GM23248 (cell line): ENCODE measurements at places on chromosomes 4 and X.
A peak's percentile ranks its signal among the peaks of the same experiment; 100 is the strongest.

DNA sequence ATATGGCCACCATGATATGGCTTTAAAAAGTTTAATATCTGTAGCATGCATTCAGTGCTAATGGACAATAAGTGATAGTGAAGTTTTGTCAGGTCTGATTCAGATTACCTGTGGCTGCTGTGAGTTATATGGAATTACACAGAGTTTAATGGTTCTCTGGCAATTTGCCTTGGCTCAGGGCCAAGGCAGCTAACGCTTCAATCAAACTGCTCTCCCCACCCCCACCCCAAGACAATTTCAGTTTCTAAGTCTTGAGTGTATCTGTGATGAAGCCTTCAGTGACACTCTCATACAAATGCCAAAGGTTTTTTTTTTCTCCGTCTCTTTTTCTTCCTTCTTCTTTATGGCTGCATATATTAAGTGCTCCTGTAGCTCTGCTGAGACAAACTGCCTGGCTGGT, 106.6 kb downstream of the SHROOM4 start:
- no peak for DNase-seq

- DNase-seq = peak; percentile 41
These were observed 71.8 kb downstream of the SUPT20HL2 start for GRCh38 chrX:24241822-24242648.

GRCh38 chrX:132716006-132716405, 227.2 kb upstream of the MBNL3 start:
- DNase-seq = peak; percentile 6

- peak; percentile 71 for DNase-seq
These were observed 71.5 kb downstream of the ANAPC4 start for GRCh38 chr4:25448379-25449109.

- peak; percentile 55 for DNase-seq
These were observed 13.7 kb downstream of the SEPTIN11 start for GRCh38 chr4:76963131-76963750.

DNA sequence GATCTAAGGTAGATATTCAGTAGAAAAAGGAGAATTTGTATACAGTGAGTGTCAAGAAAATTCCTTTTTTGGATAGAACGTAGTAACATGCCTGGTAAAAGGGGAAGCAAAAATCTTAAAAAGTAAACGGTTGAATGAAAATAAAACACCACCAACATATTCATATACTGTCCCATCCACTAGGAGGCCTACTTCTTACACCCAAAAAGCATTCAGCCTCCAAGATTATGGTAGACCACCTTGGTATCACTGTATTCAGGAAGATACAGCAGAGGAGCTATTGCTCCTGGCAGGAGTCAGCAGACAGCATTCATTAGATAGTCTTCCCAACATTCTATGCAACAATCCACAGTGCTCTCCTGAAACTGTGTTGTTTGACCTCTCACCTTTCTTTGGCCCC, 274.6 kb upstream of the MAGEB2 start:
- no peak for DNase-seq

DNA sequence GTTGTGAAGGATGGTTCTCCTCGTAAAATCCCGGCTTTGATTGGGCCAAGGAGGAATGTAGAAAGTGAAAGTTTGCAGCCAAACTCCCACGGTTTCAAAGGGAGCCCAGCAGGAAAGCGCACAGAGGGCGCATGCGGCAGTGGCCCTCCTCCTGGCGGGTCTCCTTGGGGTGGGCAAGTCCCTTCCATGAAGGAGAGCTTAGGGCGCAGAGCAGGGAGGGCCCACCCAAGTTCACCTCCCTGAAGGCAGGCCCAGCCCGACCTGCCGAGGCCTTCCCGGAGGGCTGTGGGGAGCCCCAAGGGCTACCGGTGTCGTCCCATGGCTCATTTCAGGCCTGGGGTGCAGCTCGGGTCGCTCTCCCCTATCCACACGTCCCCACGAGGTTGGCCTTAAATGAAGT, 2.0 kb downstream of the PDZD4 start:
- DNase-seq = no peak

GRCh38 chr4:6369924-6370645, 100.4 kb downstream of the WFS1 start:
- no peak for DNase-seq

- peak; percentile 22 for DNase-seq
These were observed 127.4 kb downstream of the FAM53A start for GRCh38 chr4:1556541-1557220.

- DNase-seq = peak; percentile 9
These were observed at the start of gene GYG2 for GRCh38 chrX:2828344-2828958. TSS of gene GYG2 (plus strand) at chrX:2828930. CDS start at chrX:2830189, 1,259 bp downstream.

- no peak for DNase-seq
These were observed 14.5 kb upstream of the CAPN6 start for GRCh38 chrX:111284631-111285293.

DNA sequence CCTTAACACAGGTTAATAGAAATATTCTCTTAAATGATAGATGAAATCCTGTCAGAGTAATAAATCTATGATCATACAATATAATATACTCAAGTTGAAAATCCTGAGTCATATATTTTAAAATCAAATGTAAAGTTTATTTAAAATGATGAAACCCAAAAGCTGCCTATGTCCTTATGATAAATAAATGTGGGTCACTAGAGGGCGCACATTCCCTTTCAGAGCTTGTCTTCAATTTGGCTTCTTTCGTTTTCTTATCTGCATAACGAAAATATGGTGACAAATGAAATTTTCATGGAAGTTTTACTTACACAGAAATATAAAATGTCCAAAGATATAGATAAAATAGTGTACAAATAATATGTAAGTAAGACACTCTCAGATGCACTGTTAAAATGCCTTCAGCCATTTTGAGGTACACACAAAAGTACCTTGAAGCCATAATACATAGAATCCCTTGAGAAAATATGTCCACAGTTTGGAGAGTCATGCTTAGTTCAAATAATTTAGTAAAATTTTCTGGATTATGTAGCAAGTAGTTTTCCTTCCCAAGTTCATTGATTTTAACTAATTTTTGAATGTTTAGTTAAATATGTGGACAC, 680.4 kb downstream of the DMD start:
- DNase-seq = peak; percentile 49

DNA sequence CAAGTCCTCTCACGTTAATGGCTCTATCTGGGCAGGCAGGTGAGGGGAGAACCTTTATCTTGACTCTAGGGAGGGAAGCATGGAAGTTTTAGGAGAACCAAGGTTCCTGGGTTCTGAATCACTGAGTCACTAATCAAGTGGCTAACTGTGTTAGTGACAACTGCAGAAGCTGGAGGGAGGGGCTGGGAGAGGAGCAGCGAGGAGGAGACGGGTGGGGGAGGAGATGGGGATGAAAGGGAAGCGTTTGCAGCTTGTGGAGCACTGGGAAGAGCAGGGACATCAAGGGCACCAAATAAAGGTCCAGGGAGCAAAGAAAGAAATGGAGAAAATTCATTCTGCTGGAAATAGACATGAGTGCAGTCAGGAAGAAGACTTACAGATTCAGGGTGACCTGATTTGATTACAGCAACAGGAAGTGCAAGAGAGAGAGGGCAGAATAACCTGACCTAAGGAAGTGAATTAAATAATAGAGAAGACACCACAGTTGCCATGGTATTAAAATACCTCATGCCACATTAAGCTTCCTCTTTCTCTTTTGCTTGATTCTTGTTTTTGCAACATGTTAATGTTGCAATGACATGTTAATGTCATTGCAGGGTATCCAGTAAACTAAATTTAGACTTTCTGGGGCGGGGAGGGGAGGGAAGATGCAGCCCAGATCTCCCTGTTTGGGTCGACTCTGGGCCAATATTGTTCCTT, 4.5 kb upstream of the SETD7 start:
- DNase-seq = no peak

DNA sequence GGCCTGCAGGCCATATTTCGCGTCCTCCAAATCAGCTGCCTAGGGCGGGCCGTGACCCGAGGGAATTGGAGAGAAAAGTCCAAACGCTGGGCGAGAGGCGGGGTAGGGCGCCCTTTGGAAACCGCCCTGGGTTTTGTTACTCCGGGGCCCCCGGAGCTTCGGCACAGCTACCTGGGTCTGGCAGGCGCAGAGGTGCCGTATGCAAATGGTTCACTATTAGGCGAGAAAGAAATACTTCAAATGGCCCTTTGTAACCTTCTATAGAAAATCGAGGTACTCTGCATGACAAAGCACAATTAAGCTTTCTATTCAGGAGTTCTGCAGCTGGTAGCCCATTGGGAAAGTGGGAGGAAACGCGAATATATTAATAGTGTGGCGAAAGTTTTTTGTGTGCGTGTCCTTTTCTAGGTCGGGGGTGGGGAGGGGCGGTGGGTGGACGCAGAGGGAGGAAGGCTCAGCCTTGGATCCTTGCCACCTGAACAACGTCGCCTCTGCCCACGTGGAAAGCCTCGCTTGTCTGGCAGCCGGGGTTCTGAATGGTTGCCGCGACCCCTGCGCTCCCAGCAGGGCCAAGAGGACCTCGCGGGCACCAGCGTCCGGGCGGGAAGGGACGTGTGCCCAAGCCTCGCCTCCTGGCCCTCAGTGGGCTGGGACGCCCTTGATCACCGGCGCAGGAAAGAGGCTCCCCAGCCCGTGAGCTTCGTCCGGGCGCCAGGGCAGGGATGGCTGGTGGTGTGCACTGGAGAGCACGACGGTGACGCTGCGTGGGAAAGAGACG, 9.5 kb downstream of the GSX2 start:
- DNase-seq = no peak

DNA sequence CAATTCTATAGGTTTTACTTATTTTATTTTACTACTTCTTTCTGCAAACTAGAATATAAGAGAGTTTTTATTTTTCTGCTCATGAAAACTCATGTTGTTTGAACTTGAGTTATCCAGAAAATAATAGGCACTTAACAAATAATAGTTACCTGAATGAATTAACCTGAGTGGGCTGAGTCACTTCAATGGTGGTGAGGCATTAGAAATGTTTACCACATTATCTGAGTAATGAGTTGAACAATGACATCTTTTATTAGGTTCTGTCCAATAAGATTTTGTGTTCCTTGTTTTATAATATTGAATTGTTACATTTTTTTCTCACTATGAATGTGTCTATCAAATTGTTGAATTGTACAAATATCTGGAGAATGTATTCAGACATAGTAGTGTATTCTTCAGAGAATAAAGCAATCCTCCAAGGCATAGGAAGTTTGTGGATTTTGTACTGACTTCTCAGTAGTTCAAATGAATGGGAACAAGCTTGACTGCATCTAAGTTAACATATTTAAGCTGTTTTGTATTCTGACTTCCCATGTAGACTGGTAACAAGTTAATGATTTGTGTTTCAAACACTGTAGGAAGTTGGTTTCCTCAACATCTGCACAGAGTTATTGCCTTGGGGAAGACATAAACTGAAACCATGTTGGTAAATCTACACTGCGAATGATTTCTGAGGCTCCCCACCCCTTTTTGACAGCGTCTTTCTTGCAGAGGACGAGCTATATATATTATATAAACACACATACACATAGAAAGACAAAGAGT, 1808.9 kb upstream of the TENM3 start:
- DNase-seq = no peak

DNA sequence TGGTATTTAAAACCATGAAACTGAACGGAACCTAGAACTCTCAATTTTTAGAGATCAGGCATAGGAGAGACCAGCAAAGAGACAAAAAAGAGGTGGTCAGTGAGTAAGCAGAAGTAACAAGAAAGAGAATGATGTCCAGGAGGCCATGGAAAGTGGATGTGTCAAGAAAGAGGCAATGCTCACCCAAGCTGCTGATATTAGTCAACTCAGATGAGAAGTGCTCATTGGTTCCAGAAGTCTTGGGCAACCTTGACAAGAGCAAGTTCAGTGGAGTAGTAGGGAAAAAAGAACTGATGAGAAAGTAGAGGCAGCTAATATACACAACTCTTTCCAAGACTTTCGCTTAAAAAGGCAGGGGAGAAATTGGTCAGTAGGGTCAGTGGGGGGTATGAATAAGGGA, 23.0 kb upstream of the CCDC149 start:
- DNase-seq = no peak

DNA sequence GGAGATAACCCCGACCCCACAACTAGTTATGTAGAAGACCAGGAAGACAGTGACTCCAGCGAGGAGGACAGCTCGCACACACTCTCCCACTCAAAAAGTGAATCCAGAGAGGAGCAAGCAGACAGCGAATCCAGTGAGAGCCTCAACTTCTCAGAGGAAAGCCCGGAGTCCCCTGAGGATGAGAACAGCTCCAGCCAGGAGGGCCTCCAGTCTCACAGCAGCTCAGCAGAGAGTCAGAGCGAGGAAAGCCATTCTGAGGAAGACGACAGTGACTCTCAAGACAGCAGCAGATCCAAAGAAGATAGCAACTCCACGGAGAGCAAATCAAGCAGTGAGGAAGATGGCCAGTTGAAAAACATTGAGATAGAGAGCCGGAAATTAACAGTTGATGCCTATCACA, 12.8 kb downstream of the DMP1 start:
- DNase-seq = no peak

- DNase-seq = peak; percentile 81
These were observed 99.3 kb upstream of the PRKG2 start for GRCh38 chr4:81314196-81314896.

- DNase-seq = no peak
These were observed 12.8 kb upstream of the NAT8L start for GRCh38 chr4:2046031-2046961.

DNA sequence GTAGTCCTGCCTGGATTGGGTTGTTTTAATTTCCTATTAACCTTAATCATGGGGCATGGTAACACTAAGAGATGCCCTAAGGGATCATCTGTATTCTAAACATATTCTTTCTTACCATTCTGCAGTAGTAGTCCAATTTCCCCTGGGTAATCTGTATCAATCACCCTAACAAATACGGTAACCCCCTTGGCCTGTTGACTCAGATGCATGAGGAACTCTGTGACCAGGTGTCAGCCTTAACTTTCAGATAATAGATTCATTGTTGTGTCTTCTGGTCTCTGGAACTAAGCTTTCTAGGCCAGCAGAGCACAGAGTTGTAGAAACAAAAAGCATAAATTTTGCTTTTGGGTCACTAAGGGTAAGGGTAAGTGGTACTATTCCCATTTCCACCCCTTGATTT, 13.1 kb upstream of the BANK1 start:
- DNase-seq = no peak

DNA sequence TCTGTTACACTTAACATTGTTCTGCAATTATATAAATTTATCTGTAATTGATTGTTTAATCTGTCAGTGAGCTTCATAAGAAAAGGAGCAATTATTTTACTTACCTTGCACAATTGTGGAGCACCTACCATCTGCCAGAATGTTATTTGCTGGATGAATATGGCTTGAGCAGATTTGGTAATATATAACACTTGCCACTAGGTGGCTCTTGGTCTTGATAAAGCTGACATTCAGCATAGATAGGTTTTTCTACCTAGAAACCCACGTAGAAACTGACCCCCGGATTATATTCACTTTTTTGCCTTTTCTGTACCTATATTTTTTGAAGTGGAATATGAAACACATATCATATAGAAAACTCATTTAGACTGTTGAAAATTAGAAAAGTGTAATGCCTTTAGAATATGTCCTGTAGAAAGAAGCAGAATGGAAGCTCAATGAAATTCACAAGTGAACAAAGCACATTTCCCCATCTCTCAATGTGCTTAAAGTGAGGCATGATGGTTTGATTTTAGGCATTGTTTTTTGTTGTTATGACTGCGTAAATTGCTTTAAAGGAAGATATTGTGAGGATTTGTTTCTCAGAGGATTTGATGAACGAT, 9.5 kb downstream of the RBPJ start:
- peak; percentile 76 for DNase-seq
